IPS DF 19.7 (cell line): ENCODE measurements at places on chromosomes 2 and 18.

- no peak for DNase-seq
These were observed 8.9 kb upstream of the PGAP1 start for GRCh38 chr2:196935432-196935831.

- no peak for DNase-seq
These were observed 89.0 kb upstream of the SLC14A2 start for GRCh38 chr18:45526114-45526841.

DNA sequence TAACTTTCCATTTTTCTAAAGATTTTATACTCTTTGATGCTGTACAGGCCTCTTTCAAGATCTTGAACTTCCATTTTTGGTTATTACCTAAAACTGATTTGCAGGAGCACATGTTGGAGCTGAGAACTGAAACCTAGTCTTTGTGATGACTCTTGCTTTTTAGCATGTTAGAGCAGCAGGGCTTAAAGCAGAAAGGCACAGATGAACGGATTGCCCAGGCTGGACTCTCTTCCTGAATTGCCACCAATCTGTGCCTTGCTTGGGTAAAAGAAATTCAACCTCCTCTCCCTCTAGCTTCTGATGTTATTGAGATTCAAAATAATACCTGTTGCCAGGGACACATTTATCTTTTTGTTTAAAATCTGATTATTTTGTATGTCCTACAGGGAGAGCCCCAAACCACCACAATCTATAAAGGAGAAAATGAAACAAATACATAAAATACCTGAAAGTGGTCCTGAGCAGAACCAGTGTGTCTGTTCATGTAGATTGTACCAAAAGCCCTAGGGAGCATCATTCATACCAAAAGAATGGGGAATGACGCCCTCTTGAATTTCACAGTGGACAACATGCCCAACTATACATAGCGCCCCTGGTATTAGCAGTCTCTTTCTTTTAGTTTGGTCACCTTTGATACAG is 277.0 kb upstream of the MAP2 start:
- no peak for DNase-seq

DNA sequence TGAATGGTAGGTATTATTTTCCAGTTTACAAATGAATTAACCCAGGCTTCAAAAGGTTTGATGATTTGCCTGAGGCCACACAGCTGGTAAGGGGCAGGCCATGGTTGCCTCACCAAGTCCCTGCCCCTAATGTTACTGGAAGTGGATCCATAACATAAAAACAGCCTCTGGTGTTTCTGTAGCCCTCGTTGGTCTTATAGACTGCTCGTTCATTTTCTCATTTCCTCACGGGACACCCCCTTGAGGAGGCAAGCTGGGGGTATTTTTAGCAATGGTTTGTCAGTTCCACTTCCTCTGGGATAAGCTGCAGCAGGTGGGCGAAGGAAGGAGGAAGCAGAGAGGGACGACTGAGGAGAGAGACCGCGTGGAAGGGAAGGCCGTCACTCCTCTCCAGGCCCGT is 32.9 kb upstream of the NDUFV2 start:
- DNase-seq, result no peak

DNA sequence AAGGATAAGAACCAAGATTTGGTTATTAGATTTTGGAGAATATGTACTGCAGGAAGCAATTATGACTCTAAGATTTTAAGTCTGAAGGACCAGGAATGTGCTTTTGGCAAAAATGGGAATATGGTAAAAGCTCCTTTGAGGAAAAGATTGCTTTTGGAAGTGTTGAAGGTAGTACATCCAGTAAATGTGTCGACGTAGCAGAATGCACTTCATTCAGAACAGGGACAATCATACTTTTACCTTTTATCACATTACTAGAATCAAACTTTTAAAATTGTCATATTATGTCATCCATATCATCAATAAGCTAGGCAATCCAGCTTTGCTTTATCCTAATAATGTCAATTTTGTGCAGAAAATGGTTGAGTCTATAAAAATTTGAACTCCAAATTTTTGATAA is 74.3 kb upstream of the MSTN start:
- no peak for DNase-seq

- DNase-seq, result no peak
These were observed 40.1 kb upstream of the SOS1 start for GRCh38 chr2:39160982-39161381.

DNA sequence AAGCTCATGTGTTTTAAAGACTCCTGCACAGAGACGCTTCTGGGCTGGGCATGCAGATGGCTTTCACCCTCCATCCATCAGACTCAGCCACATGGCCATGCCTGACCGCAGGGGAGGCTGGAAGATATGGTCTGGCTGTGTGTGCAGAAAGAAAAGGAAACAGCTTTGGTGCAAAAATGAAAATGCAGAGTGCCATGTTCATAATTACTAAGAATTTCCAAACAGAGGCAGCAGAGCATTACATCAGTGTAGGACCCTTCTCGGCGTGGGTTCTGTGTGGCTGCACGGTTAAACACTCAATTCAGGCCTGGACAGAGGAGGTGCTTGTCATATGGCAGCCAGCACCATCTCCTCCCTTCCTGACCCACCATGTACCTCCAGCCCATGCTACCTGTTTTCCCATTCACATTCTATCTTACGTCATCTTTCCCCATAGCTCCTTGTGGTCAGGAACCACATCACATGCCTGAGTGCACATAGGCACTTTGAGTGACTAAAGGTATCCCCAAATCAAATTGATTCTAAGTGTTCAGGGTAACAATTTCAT is 200.3 kb upstream of the ID2 start:
- DNase-seq, result no peak

DNA sequence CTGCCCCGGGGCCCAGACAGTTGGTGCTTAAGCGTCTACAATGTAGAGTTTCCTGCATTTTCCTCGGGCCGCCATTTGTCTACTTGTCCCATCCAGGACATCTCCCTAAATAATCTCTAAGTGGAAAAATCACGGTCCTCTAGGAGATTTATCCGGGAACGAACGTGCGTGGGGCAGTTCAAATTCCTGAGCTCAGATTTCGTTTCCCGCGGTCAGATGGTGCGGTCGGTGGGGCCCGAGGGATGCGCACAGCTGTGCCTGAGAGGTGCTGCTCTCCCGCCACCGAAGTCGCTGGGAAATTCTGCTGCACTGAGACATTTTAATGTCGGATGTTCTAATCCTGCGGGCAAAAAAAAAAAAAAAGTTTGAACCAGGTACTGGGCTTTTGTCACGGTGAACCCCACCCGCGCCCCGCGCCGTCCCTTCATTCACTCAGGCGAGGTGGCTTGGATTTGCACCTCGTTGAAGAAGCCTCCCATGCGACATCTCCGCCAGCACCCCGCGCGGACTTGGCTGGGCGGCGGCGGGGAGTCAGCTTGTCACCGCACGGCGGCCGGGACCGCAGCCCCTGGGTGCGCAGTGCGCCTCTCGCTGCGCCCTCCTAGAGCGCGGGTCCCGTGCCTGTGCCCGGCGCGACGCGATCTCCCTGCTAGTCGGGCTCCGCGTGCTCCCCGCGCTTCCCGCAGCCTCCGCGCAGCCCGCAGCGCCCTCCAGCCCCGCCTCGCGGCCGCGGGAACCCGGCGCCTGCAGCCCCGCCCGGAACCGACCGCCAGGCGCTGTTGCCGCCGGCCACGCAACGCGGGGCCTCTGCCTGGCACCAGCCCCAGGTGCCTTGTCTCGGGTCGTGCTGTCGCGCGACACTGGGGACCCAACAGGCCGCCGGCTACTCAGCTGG is 191.9 kb upstream of the TCF4 start:
- no peak for DNase-seq

DNA sequence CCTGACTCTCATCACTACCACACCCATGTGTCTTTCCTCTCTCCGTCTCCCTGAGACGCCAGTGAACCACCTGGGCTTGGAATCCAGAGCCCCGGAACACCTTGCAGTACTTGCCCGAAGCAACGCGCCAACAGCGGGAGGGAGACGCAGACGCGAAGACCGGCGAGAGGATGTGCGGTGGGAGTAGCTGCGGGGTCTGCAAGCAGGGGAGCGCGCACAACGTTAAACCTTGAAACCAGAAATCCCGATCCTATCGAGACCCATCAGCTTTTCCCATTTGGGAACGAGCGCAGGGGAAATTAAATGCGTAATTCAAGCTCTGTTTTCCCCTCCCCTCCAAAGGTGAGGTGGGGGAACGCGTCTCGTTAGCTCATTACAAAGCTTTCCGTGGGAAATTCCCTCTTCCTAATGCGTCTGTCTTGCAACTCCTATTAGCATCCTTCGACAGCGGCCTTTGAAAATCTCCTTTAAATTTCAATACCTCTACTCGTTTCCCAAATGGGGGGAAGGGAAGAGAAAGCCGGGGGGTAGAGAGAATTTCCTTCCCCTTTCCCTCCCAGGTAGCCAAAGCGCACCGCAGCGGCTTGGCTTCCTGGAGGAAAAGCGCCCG is 421 bp upstream of the CNTNAP5 start:
- no peak for DNase-seq

GRCh38 chr2:97831121-97831520 is 117.7 kb downstream of the ZAP70 start:
- DNase-seq, result no peak

DNA sequence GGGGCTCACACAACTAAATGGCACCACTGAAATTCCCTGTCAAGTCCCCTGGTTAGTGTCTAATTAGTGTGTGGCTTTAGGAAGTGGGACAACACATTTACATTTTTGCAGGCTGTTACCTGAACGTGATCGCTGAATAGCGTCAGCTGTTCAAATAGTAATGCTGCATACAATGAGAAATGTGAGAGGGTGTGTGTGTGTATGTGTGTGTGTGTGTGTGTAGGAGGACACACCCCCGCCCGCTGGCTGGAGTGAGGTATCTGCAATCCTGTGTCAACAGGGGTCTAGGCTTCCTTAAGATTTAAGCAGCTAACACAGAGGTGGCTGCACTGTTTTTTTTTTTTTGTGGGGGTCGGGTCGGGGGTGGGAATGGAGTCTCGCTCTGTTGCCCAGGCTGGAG is 4.8 kb upstream of the LYPD6B start:
- no peak for DNase-seq

DNA sequence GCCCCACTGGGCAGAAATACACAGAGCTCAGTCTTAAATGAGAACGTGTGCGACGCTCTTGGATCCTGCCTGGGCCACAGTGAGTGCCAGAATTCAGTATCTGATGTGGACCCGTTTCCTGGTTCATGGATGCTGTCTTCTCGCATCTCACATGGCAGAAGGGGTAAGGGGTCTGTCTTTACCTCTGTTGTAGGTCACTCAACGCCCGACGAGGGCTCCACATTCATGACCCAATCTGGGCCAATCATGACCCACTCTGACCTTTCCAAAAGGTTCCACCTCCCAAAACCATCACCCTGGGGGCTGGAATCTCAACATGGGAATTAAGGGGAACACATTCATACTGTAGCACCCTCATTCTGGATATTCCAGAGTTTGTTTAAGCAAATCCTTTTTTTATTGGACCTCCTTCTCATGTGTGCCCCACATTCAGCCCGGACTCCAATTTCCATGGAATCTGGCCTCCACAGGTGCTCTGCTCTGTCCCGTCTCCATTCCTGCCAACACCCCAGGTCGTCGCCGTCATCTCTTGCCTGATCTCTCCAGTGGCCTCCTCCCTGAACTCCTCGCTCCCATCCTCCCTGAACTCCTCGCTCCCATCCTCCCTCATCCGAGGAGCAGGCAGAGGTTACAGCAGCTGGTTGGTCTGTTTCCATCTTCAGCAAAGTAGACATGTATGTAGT is 78.9 kb upstream of the OTOS start:
- no peak for DNase-seq

- DNase-seq, result no peak
These were observed 928 bp upstream of the FOSL2 start for GRCh38 chr2:28391564-28392296.

GRCh38 chr2:157440404-157441071 is 3.4 kb downstream of the CYTIP start:
- no peak for DNase-seq

DNA sequence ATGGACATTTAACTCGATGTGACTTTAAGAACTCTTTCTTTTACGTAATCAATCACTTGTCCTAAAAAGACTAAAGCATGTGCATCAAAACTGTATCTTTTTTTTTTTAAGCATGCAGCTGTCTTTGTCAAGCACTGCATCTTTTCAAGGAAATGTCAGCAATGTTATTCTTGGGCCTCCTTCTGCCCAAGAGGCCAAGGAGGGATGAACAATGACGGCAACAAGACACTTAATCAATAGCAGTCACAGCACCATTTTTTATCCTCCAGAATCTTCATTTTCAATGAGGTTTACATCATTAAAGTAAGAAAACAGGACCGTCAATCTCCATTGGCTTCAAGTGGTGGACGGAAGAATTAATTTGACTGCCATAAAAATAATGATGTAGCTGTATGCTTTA is 253.8 kb downstream of the AFF3 start:
- DNase-seq, result no peak

DNA sequence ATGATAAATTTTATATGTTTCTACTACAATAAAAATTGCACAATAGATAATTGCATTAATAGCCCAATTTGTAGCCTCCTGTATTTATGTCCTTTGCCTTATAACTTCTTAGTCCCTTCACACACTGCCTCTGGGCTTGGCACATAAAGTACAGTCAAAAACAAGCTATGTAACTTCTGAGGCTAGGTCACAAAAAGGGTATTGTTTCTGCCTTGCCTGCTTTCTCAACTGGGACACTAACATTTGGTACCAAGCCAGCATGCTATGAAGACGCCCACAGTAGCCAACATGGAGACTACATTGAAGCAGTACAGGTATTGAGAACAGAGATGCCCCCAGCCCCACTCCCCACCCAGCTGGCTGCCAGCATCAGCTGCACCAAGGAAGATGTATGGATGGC is 5.4 kb upstream of the SLC3A1 start:
- DNase-seq, result no peak

- DNase-seq, result no peak
These were observed 26.5 kb upstream of the FAM117B start for GRCh38 chr2:202608142-202608852.

DNA sequence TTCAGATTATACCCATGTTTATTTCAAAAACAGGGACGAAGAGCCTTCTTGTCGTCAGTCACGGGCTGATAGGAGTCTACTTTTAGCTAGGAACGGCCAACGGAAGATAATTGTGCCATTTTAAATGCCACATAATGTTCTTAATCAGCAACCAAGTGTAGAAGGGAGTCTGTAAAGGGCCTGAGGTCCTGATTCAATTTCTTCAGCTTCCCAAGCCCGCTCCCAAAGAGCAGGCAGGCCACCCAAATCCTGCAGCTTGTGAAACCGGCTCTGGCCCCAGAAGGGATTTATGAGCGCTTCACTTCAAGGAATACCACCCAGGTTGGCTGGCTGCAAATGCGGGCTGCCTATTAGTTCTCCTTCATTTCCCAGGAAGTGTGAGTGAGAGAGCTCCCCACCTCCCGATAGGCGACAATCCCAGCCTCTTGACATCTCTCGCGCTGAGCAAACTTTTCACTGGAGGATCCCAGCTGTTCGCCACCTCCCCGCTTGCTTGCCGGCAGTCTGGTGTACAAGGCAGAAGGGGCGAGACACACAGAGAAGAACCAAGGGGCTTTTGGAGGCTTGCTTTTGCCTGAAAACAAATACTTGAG is 272.9 kb downstream of the CDH20 start:
- DNase-seq, result peak; percentile 28

GRCh38 chr18:37538526-37539205 is 26.9 kb downstream of the CELF4 start:
- no peak for DNase-seq

- no peak for DNase-seq
These were observed 73.1 kb upstream of the RBMS1 start for GRCh38 chr2:160566717-160567116.

GRCh38 chr2:102155703-102156515 is 13.4 kb downstream of the IL1R1 start:
- DNase-seq, result no peak
